ENCODE measurements at places on chromosomes 3 and 15. TPM values are rescaled to one million over a fixed set of nuclear protein-coding genes. Genes with fewer than 3 reads are reported as not detected.

DNA sequence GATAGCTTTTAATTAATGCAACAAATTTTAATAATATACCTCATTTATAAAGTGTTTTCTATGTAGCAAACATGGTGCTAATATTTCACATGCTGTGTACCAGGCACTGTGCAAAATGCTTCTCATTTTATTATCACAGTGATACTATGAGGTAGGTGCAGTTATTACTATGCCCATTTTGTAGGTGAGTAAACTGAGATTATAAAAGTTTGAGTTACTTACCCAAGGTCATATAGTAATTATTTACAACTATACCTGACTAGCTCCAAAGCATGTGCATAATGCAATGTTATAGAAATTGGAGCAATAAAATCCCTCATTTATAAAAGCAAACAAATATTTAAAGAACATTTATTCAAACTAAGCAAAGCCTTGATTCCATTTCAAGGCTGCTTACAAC is 54.5 kb upstream of the DCBLD2 start:
- no peak for DNase-seq

Gene PRSS50
- not detected for polyA plus RNA-seq

Gene SCN11A
- not detected for polyA plus RNA-seq

Gene GOLGA6B
- not detected for polyA plus RNA-seq

- DNase-seq, result no peak
These were observed 3.9 kb upstream of the DPP8 start for GRCh38 chr15:65521350-65521749.

- DNase-seq, result no peak
These were observed 216.6 kb upstream of the PRICKLE2 start for GRCh38 chr3:64441861-64442260.

Gene PRR20G
- polyA plus RNA-seq, result not detected

- DNase-seq, result no peak
These were observed 234.0 kb upstream of the PPP2R3A start for GRCh38 chr3:135731546-135731945.
